GM13976 (cell line): ENCODE measurements at places on chromosomes 6 and 20.

DNA sequence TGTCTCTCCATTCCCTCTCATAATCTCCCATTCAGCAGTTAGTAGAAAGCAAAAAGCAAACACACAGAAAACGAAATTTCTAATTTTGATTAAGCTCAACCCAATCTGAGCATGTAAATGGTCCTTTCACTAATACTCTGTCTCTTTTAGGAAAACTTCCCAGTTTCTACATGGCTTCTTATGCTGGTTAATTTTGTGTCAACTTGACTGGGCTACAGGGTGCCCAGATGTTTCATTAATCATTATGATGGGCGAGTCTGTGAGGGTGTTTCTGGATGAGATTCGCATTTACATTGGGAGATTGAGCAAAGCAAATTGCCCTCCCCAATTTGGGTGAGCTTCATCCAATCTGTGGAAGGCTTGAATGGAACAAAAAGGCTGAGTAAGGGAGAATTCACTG, 142.2 kb downstream of the MBOAT1 start:
- no peak for DNase-seq

DNA sequence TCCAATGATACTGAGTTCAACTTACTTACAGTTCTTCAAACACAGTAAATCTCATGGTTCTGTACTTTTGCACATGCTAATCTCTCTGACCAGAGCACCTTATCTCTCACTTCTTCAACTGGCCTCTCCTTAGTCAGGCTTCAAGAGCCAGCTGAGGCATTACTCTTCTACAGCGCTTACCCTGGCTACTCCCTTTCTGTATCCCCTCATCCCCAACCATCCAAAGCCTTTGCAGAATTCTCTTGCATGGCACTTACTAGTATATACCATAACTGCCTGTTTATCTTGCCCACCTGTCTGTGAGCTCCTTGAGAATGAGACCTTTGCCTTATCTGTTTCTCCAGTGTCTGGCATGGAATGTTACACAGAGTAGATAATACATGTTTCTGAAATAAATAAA, 49.2 kb downstream of the SESN1 start:
- no peak for DNase-seq

- no peak for DNase-seq
These were observed 536 bp downstream of the ZFP57 start for GRCh38 chr6:29680416-29680815.

- no peak for DNase-seq
These were observed 458.4 kb downstream of the GRIK2 start for GRCh38 chr6:101851911-101852310.

DNA sequence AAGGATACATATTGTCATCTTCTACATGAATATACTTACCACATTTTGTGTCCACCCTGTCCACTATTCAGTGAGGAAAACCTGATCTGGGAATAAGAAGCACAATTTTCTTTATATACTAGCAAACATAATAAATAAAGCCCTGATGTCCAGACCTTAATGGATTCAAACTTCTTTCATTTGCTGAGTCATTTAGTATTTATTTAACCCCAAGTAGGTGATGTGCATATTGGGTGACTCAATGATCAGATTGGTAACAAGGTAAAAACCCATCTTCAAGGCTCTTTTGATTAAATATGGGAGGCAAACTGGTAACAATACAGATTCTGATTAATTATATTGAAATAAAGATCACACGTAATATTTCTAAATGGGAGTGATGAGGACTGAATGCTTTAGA, 1159.8 kb upstream of the EYS start:
- DNase-seq: no peak
